ENCODE measurements at places on chromosomes 16 and 17.
A peak's percentile ranks its signal among the peaks of the same experiment; 100 is the strongest.

DNA sequence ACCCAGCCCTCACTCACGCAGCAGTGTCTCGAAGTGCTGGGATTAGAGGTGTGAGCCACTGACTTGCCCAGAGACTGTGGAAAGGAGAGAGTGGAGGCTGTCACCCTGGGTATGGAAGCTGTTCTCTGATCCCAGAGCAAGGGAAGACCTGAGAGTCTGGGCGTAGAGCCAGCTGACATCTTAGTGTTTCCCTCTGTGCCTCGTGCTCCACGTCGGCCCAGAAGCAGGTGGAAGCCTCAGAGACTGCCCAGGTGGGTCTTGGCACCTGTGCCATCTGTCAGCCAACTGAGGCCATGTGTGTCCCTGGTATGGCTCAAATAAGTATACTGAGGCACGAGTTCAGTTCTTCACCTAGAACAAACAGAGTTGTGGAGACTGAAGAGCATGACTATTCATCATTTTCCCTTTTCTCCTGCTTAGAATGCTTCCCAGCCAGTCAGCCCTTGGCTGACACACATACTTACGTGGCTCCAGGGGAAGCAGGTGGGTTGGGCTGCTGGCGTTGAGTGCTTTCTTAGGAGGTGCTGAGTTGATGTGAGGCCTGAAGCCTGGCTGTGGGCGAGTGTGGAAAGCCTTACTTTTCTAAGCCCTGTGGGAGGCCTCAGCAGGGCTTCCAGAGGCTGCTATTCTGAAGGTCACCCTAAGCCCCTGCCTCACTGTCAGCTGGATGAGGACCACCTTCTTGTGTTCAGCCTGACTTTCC is 8.1 kb downstream of the CTRL start:
- DNase-seq: no peak

DNA sequence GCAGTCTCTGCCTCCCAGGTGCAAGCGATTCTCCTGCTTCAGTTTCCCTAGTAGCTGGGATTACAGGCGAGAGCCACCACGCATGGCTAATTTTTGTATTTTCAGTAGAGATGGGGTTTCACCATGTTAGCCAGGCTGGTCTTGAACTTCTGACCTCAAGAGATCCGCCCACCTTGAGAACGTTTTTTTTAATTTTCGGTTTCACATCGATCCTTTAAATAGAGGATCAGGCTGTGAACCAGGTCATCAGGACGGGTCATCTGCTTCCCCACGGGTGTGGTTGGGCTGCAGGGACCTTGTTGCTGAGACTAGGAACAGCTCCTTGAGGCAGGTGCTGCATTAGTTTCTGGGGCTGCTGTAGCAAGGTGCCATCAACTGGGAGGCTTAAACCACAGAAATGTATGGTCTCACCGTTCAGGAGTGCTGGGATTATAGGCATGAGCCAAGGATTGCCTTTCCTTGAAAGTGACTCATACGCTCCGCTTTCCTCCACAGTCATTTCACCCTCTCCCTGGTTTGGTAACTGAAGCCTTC is 7.9 kb upstream of the NAGPA start:
- DNase-seq: no peak

DNA sequence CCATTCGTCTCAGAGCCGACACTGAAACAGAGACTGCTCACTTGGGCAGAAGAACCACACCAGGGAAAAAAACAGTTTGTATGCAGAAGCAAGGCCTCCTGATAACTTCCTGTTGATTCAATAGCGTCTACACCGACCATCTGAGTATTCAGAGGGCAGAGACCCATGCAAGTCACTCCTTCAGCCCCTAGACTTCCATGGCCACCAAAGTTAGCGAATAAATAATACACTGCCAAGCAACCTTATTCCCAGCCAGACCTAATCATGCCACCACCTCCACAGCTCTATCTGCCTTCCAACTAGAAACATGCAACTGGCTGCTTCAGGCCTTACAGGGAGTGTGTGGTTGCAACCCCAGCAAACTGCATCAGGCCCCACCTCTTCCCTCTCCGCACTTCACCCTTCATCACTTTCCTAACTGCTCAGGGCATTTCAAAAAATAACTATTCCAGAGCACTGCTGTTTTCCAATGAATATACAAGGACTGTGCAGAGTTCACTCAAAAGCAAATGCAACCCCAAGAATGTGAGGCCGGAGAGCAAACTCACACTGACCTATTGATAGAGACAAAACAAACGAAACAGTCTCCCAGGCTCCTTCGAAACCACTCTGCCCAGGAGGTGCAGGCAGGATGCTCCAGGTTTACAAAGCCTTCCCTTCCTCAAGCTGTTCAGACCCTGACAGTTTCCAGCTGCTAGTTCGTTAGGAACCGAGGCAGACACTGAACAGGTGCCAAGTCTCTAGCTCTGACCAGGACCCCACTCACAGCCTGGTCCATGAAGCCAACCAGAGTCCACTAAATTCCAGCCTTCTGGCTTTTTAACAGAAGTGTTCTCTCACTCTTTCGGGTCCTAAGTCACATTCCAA is 3.6 kb downstream of the USP7 start:
- DNase-seq: no peak

DNA sequence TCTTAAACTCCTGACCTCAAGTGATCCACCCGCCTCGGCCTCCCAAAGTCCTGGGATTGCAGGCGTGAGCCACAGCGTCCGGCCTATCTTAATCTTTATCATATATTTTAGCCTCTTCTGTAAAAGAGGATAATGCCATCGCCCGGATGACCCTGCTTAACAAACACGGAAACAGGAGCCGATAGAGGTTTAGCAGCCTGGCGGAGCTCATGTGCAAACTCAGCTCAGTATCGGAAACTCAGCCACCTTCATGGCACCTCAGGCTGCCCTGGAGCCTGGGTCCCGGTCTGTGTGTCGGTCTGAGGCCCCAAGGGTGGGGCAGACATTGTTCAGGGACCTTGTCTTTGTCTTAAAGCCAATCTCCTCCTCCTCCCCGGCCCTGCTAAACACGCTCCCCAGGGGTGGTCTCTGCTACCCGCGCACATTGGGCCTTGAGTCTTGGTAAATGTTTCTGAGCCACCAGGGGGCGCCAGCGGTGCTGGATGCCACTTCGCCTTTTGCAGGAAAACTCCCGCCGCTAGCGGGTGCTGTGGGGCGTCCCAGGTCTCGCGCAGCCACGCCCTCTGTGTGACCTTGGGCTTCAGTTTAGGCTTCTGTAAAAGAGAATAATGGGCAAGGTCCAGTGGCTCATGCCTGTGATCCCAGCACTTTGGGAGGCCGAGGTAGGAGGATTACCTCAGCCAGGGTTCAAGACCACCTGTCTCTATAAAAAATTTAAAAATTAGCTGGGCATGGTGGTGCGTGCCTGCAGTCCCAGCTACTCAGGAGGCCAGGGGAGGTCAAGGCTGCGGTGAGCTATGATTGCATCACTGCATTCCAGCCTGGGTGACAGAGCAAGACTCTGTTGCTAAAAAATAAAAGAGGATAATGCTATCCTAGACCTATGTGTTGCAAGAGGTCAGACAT is 2.7 kb downstream of the CETP start:
- DNase-seq: peak; percentile 96

DNA sequence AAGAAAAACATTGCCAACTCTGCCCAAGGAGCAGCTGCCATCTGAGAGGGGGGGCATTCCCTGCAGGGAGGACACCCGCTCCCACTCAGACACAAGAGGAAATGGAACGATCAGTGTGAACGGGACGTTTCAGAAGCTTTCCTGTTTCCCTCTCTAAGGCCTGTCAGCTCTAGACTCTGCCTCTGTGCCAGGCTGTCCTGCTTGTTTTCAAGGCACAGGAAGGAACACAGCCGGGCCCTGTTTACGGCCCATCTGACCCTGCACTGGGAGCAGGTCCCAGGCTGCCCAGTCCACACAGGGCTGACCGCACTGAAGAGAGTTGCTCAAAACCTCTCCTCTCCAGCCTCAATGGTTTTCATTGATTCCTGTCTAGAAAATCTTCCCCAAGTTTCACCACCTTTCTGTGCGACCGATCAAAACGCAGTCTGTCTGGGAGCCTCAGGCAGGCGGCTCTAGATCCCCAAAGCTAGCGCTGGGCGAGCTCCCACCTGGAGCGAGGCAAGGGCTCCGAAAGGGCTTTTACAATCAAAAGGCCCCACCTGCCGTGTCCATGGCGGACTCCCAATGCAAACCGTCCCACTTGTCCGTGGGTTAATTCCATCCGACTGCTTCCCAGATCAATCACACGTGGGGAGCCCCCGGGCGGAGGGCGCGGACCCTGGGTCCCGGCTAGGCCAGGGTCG is 1.5 kb downstream of the PIEZO1 start:
- DNase-seq: no peak

DNA sequence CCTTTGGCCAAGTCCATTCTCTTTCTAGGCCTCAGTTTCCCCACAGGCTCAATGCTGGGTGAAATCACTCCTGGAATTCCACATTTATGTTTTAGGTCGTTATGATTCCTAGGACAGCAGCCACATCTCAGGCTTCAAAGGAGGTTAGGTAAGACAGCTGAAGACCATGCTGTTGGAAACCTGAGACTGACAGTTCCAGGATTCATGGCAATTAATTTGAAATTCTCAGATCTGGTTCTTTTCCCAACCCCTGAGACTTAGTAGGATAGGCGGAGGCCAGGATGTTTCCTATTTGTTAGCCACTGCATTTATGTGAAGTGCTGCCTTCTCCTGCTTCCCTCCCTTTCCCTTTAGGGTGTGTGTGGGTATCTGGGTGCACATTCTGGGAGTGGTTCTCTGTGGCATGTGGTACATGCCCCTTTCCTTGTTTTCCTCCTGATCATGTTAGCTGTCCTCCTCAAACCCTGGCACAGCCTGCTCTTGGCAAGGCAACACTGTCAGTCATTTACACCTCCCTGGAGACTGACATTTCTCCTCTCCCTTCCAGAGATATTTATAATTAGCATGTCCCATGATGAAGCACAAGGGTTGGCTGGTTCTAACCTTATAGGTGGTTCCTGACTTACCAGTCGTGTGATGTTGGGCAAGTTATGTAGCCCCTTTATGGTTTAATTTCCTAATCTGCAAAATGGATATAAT is 91.4 kb upstream of the SALL1 start:
- DNase-seq: no peak

GRCh38 chr16:9165681-9166080 is 74.2 kb downstream of the HAPSTR1 start:
- no peak for DNase-seq

GRCh38 chr16:67441907-67442306 is 11.0 kb downstream of the HSD11B2 start:
- DNase-seq: no peak

DNA sequence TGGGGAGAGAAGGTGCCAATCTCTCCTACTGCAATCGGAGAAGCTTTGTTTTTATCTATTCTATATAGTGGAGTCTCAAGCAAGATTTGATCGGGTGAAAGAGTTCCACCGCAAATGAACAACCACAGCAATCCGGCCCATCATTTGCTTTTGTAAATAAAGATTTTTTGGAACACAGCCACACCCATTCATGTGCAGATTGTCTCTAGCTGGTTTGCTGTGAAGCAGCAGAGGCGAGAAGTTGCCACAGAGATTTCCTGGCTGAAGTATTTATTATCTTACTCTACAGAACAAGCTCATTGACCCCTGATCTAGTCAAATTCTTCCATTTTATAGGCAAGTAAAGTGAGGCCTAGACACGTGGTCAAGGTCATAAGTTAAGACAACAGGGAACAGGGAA is 195.5 kb upstream of the TNRC6C start:
- DNase-seq: no peak

DNA sequence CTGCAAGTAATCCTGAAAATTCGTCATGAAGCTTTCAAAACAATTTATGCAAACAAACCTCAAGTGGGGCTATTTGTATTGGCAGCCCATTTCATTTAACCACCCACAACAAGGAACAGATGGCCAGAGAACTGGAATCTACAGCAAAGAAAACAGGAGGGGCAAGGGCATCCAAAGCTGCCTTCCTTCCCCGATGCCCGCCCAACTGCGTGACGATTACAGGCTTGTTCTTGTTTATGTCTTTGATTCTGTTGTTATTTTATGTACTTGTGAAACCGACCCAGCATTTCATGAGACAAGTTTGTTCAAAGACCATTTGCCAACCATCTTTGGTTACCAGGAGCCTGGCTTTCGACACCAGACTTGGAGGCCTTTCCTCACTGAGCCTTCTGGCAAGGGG is 59.1 kb upstream of the IRX6 start:
- DNase-seq: no peak

- DNase-seq: no peak
Measured at GRCh38 chr16:69861292-69862030, 89.7 kb upstream of the CLEC18A start.

- DNase-seq: no peak
Measured at GRCh38 chr16:35311475-35311874, 1852.1 kb downstream of the TP53TG3F start.

- DNase-seq: no peak
Measured at GRCh38 chr17:32701871-32702270, 175.1 kb downstream of the MYO1D start.

DNA sequence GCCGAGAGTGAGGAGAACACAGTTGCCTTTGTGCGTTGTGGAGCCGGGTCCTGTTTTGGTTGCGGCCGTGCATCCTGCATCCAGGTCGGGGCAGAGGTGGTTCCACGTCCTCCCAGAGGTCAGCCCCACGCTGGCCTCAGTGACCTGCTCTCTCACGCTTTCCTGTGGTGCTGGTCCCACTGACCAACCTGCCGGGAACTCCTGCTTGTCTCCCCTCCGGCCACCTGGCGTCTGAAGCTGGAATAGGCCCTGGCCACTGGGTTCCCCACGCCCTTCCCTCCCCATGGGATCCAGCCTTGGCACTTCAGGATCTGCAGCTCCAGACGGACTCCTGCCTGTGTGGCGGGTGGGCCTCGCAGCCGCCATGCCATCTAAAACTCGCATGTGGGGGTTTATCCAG is 85.5 kb upstream of the ZNF750 start:
- DNase-seq: no peak

DNA sequence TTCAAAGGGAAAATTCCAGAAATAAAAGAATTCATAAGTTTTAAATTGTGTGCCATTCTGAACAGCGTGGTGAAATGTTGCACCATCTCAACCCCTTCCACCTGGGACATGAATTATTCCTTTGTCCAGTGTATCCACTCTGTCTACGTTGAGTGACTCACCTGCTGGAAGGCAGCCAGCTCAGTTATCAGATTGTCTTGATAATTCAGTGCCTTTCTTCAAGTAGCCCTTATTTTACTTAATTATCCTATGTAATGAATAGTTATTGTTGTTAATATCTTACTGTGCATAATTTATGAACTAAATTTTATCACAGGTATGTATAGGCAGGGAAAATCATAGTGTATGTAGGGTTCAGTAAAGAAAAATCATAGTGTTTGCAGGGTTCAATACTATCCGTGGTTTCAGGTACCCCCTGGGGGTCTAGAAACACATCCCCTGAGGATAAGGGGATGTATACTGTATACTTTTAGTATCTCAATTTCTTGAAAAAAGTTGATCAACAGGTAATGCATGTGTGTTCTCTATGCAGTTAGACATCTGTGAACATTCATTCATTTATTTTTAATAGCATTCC is 7.7 kb upstream of the PCTP start:
- no peak for DNase-seq

GRCh38 chr17:51725185-51725584 is 433.3 kb downstream of the CA10 start:
- DNase-seq: no peak

Measured in liver (tissue), 10 donors.